ENCODE measurements at places on chromosomes 1 and 21.

DNA sequence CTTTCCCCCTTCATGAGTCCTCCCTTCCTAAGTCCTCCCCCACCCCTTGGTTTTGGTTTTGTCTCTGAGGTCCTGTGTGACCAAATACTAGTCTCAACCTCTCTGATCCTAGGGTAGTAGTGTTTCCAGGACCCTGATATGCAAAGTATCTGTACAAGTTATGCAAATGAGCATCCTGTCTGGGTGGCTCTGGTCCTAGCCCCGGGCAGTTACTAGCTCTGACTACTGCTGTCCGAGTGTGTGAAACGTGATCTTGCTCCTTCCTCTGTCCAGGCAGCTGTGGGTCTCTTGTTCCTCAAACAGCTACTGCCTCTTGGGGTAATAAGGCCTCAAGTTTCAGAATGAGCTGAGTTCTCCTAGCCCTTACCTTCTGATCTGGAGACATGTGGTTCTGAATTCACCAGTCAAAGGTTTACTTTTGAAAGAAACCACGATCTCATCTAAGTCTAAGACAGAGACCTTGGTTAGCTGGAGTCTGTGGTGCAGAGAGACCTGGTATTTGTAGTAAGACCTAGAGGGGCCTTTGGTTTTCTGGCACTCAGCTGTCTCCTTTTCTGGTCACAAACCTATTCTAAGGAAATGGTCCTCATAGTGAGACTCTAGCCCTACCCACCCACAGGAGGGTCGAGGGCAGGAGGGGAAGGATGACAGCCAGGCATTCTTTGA lies 31.0 kb upstream of the IL19 start:
- no peak for DNase-seq

- no peak for DNase-seq
Measured at GRCh38 chr1:82059959-82060358, 259.2 kb downstream of the ADGRL2 start.

GRCh38 chr1:211327346-211327921 lies 801 bp downstream of the TRAF5 start:
- no peak for DNase-seq

GRCh38 chr21:35111321-35111930 lies 62.3 kb upstream of the RUNX1 start:
- DNase-seq, result no peak

DNA sequence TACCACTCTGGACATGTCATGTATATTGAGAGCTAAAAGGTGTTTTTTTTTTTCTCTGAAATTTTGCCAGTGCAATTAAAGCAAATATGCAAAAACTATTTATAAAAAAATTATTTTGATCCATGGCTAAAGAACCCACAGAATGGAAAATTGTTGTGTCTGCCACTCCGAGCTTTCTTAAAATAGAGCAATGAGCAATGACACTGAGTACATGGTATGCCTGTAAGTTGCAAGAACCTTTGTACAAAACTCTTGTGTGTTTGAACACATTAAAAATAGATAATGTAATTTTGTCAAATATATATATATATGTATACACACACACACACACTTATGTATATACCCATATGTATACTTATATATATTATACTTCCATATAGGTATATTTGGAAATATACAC lies 1530.9 kb upstream of the B3GALT2 start:
- DNase-seq, result no peak
